Muscle of back (tissue), 13 donors: ENCODE measurements at places on chromosomes 7 and 10.

GRCh38 chr7:91414734-91415133, 150.5 kb downstream of the FZD1 start:
- DNase-seq = no peak

DNA sequence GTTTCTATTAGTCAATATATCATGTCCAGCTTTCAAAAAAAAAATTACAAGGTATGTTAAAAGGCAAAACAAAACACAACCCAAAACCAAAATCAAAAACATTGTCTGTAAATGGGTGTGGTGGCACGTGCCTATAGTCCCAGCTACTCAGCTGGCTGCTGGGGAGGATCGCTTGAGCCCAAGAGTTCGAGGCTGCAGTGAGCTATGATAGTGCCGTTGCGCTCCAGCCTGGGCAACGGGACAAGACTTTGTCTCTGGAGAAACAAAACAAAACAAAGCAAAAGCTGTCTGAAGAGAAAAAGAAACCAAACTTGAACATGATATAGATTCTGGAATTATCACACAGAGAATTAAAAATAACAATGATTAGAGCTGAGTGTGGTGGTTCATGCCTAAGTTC, 10.3 kb upstream of the CPA5 start:
- peak; percentile 87 for DNase-seq

GRCh38 chr7:2604608-2605174, 27.1 kb upstream of the TTYH3 start:
- DNase-seq = no peak

DNA sequence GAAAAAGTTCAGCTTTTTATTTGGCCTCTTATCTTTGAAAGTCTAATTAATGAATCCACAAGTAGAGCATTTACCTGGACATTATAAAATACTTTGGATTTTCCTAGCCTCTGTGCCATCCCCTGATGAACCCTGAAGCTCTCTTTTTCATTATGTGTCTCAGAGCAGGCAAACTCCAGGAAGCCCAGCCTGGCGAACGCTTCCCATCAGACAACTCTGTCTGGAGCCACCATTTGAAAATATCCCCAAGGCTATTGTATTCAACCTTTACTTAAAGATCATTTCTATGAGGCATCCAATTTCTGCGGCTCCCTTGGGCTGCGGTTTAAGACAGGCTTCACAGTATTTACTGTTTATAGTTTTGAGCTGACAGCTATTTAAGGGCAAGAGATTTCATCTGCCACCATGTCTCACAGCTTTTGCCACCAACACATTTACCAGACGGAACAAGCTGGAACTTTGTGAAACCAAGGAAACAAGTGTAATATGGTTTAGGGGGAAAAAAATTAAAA, 257.2 kb upstream of the GLI3 start:
- DNase-seq = peak; percentile 19

GRCh38 chr7:68015978-68016532, 1019.4 kb downstream of the TYW1 start:
- no peak for DNase-seq

DNA sequence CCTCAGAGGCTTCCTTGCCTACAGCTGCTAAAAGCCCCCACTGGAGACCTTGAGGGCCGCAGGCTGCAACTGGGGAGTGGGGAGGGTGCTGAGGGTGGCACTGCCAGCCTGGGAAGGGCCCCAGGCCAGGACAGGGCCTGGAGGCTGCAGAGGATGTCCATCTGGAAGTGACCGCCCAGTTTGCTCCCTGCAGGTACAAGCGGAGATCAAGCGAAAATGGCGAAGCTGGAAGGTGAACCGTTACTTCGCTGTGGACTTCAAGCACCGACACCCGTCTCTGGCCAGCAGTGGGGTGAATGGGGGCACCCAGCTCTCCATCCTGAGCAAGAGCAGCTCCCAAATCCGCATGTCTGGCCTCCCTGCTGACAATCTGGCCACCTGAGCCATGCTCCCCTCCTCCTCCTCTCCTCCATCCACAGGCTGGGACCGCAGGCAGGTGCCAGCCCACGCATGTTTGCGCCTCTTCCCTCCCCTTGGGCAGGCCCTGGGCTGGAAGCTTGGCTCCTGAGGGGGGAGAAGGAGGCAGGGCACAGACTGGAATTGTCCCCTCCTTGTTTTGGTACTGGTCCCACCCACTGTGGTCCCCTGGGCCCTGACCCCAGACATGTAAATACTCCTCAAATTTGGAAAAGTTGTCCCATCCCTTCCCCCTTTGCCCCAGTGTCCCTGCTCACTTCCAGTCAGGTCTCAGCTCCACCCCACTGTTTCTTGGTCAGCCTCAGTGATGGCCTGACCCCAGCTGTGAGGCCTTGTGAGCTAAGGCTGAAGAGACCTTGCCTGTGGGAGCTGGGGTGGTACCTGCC, 54.4 kb downstream of the ADCYAP1R1 start:
- no peak for DNase-seq

GRCh38 chr7:77216181-77216845, 16.7 kb upstream of the FGL2 start:
- DNase-seq = no peak

DNA sequence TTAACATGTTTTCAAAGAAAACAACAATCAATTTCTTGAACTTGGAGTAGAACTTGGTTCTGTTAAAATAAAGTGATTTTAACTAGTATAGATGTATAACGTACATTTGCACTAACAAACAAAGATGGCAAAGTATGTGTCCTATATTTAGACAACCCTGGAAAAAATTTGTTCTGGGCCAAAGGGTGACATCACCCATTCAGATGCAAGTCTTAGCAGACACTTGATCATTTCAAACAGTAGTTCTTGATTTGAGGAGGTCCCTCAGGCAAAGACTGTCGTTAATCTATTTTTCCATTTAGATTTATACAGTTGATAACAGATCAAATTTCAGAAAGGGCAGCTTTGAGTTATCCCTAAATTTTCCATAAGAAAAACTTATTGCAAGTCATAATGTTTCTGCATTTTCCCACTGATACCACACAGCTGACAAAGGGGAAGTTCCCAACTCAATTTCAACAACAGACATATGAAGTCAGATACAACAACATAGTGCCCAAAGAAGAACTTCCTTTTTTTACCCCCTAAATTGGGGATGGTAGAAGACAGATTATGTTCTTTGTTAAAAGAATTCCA, 5.2 kb downstream of the NMT2 start:
- DNase-seq = peak; percentile 16
